ENCODE measurements at places on chromosomes 11 and 22.

DNA sequence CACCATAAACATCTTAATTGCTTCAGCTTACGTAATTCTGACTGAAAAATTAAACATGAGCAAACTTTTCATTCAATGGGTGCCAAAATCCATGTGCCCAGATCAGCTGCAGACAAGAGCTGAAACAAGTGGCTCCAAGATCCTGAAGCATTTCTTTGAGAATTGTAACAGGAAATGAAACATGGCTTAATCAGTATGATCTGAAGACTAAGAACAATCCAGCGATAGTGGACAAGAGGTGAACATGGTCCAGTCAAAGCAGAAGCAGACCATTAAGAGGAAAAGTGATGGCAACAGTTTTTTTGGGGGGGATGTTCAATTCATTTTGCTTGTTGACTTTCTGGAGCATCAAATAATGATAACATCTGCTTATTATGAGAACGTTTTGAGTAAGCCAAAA is 1964.5 kb upstream of the RAG2 start:
- no peak for DNase-seq

- no peak for DNase-seq
Measured at GRCh38 chr11:13386567-13386966, 76.5 kb downstream of the BTBD10 start.

- no peak for DNase-seq
Measured at GRCh38 chr22:40403141-40403540, 32.7 kb downstream of the SGSM3 start.

DNA sequence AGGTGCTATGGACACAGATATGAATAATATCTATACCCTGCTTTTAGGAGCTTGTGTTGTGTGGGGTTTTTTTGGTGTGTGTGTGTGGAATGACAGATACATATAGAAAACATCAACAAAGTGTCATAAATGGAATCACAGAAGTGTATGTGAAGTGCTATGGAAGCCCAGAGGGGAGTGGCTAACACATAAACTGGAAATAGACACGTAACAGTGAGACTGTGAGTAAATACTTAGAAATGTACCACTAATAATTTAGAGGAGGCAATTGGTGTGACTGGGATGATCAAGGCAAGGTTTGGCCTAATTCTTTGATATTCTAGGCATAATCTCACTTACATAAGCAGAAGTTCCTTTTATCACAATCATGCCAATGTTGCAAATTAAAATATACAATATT is 169.3 kb upstream of the TENM4 start:
- no peak for DNase-seq

DNA sequence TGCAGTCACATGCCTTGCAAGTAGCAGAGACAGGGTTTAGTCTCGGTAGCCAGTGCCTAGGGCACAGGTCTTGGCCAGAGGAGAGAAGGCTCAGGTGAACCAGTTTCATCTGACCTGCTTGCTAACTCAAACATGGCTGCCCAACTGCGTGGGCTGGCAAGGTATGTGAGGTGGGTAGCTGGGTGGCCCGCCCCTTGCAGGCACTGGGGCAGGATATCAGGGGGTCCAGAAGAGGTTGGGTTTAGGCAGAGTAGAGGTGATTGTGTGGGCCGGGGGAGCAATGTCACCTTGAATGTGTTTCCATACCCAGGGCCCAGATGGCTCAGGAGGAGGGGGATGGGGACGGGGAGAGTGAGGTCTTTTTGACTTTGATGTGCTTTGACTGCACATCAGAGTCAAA is 37.7 kb downstream of the ST3GAL4 start:
- no peak for DNase-seq

GRCh38 chr11:128022007-128022368 is 565.4 kb downstream of the ETS1 start:
- no peak for DNase-seq

DNA sequence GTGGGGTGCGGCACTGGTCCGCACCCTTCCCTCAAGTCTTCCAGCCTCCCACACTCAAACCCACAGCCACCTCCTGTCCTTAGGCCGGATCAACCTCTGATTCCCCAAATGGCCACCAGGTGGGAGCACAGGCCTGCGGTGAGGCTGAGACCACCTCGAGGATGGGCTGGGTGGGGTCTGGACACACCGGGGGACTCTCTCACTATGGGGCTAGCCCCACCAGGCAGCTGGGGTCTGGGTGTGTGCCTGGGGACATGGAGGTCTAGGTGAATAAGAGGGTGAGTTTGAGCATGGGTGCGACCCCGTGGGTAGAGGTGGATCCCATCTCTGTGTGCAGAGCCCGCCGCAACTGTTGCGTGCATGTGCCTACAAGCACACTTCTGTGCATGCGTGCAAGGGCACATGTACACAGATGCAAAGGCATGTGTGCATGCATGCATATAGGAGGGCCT is 32.6 kb downstream of the MYO18B start:
- no peak for DNase-seq

DNA sequence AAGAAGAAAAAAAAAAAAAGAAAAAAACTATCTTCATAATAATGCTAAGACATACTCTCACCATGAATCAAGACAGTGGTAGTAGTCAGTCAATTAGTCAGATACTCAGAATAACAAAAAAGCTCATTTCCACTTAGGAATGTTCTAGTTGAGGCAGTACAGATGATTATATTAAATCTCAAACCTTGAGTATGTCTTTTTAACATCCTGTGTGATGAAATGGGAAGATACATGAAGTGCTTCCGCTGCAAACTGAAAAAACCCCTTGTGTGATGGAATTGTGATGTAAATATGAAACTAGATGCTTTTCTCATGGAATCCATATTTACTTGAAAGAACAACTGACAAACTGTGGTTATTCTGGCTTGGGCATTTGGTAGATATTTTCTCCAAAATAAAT is 13.7 kb downstream of the AMOTL1 start:
- no peak for DNase-seq

- DNase-seq, result no peak
Measured at GRCh38 chr22:44758344-44758973, 6.1 kb downstream of the ARHGAP8 start.

- DNase-seq, result no peak
Measured at GRCh38 chr11:5922749-5923426, 19.2 kb upstream of the OR56A3 start.

GRCh38 chr22:31139866-31140716 is at the start of gene PLA2G3:
Gene PLA2G3, minus strand, starts transcription at chr22:31140508. Its CDS starts 154 bp downstream, at chr22:31140354.
- DNase-seq, result no peak

DNA sequence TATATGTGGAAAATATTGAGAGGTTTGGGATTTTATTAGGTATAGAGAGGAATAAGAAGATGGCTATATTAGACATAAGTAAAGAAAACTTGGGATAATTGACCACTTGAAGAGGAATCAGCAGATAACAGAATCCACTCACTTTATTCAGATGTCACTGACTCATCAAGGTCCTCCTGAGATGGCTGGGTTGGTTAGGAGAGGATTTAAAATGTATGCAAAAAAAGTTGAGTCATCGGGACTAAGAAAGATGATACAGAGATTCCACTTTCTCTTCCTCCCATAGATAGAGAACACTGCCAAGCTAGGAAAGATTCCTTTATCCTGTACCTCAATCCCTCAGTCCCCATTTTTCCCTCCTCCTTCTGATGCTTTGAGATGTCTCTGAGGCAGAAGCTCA is at the start of gene OR6A2:
Gene OR6A2 (minus strand): TSS at position 288 of the 400 bp plus-strand sequence. CDS start 3,981 bp downstream, outside the sequence.
- no peak for DNase-seq

GRCh38 chr11:123474994-123475393 is 44.9 kb downstream of the GRAMD1B start:
- DNase-seq, result no peak

- DNase-seq, result no peak
Measured at GRCh38 chr11:45771193-45771565, 33.8 kb upstream of the SLC35C1 start.

DNA sequence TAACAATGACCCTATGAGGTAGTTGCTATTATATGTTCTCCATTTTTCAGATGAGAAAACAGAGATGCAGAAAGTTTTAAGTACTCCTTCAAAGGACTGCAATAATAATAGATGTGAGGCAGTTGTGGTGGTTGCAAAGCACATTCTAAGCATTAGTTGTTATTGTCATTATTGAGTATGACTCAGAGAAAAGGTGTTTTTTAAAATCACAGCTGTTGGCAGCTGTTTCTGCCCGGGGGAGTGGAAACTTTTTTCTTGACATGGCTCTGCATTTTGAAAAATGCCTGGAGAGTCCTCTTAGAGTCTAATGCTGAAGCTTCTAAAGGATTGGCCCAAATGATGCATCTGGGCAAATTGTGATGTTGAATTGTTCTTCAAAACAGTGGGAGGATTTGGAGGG is 244.5 kb upstream of the MPPED2 start:
- no peak for DNase-seq
